ENCODE measurements at places on chromosomes 12 and 14.

DNA sequence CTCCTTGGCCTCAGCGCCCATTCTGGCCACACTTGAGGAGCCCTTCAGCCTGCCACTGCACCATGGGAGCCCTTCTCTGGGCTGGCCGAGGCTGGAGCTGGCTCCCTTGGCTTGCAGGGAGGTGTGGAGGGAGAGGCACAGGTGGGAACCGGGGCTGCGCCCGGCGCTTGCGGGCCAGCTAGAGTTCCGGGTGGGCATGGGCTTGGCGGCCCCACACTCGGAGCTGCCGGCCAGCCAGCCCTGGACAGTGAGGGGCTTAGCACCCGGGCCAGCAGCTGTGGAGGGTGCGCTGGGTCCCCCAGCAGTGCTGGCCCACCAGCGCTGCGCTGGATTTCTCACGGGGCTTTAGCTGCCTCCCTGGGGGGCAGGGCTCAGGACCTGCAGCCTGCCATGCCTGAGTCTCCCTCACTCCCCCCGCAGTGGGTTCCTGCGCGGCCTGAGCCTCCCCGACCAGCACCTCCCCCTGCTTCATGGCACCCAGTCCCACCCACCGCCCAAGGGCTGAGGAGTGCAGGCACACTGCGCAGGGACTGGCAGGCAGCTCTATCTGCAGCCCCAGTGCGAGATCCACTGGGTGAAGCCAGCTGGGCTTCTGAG, 28.0 kb downstream of the TMEM117 start:
- DNase-seq, result no peak

DNA sequence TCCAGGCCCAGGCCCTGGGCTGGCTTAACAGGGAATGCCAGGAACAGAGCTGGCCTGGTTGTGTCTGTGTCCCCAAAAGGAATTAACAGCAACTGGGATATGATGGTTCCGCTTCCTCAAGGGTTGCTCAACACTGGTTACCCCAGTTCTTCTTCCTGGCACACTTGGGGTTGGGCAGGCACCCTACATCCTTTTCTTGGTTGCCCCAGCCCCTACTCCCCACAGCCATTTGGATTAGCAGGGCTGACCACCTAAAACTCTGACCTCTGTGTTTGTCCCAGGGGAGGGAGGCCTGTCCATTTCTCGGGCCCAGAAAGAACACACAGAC, 30.8 kb downstream of the NCKAP5L start:
- no peak for DNase-seq

DNA sequence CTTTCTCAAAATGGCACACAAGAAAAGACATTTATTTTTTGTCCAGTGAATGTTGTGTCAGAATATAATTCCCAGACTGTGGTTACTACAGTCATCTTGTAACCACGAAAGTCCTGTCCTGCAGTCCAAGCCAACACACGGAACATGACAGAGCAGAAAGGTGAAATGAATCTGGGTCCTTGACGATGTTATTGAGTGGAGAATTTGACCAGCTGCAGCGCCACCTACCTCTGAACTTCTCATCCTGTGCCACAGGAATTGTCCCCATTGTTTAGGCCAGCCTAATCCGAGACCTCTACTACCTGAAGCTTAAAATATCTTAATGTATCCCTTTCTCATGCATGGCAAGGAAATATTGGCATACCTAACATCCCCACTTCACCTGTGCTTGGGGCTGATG, 64.1 kb upstream of the OTX2 start:
- peak; percentile 1 for DNase-seq

- no peak for DNase-seq
Observed at GRCh38 chr12:88600272-88600671, 20.0 kb upstream of the KITLG start.

DNA sequence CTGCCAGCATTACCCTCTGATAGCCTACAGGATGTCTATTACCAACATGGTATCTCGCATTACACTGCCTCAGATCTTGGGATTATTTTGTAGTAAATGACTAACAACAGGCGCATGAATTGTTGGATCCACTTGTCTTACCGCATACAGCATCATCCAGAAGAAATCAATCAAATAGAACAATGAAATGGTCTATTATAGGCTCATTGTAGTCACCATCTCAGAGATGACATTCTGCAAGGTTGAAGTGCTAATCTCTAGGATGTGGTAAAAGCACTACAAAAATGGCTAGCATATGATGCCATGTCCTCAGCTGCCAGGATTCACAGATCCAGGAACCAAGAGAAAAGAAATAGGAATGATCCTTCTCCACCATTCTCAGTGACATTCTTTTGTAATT, 52.0 kb downstream of the WASHC3 start:
- no peak for DNase-seq

GRCh38 chr12:50488801-50489200, 16.0 kb upstream of the DIP2B start:
- DNase-seq, result no peak

GRCh38 chr14:102078831-102079699, 7.8 kb downstream of the HSP90AA1 start:
- DNase-seq, result no peak

DNA sequence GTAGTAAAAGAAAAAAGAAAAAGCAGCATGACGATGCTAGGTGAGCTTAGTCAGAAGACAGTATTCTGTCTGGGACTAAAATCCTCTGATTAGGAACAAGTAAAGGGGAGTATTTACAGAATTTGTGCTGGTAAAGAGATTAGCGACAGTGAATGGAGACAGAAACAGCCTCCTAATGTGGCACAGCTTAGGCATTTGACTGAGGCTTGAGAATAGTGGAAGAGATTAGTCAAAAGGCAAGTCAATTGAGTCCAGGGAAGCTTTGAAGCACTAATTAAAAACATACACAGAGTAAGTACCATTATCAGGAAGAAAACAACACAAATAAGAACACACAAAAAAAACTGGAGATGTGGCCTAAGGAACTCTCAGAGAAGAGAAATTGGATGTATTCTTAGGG, 131.9 kb upstream of the CLEC14A start:
- DNase-seq, result no peak

- no peak for DNase-seq
Observed at GRCh38 chr12:83848702-83849101, 1063.9 kb downstream of the SLC6A15 start.

Data from activated CD4-positive, alpha-beta T cell treated with anti-CD3 and anti-CD28 coated beads, Interleukin-10, Interleukin-2, amounts not matched to agents 100 ng/mL and 50 ng/mL, durations not matched to agents 16 hours and 8 hours (primary cell).